ENCODE measurements at places on chromosomes 4 and X.

DNA sequence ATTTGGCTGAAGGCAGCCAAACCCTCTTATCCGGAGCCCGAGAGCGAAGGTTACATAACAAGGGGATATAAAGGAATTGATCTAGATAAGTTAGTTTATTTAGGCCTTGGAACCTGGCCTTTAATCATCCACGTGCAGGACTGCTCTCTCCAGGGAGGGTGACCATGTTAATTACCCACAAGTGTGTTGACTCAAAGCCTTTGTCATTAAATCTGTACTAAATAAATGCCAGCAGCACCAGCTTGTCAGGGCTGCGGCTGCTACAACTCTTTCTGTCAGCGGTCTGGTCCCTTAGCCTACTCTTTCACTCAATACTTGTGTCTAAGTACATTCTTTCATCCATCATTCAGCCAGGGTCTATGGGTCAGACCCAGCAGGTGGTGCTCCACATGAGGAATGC is 206.1 kb downstream of the TBCK start:
- no peak for DNase-seq

DNA sequence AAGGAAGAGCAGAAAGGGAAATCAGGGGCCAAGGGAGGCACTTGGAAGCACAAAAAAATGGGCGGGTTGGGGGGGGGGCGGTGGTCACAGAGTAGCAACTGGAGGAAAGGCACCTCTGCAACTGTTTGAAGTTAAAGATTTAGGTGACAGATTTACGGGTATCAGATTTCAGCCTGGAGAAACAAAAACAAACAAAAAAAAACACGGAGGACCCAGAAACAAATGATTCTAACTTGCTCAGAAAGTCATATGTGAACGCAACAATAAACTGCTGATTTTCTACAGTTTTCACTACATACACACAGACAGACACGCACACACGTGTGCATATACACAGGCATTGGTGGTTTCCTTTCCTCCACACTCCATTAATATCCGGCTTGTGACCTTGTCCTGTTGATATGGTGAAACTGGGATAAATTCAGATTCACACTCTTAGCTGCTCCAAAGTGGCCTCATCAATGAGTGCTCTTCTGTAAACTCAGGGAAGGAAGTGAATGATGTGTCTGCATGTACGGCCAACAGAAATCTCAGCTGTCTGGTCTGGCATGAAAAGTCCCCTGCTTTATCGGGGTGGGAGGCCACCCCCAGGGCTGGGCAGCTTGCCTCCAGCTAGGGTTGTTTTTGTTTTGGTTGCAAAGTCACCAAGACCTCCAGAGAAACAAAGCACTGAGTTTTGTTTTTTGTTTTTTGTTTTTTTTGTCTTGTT is 54.3 kb downstream of the CHST7 start:
- no peak for DNase-seq

DNA sequence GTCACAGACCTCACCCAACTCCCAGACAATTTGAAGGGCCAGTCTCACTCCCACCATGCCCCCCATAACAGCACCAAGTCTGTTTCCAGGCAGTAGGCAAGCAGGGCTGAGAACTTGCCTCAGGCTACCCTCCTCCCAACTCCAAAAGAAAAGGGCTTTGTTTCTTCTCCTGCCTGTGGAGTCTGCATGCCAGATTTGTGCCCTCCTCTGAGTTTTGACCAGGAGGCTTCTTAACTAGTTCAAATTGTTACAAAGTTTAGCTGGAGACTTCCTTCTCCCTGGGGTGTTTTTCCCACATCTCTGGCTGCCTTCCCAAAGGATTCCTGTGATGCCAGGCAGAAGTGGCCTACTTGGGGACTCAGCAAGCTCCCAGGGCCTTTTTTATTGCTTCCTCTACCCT is 29.6 kb downstream of the PBDC1 start:
- DNase-seq, result no peak

DNA sequence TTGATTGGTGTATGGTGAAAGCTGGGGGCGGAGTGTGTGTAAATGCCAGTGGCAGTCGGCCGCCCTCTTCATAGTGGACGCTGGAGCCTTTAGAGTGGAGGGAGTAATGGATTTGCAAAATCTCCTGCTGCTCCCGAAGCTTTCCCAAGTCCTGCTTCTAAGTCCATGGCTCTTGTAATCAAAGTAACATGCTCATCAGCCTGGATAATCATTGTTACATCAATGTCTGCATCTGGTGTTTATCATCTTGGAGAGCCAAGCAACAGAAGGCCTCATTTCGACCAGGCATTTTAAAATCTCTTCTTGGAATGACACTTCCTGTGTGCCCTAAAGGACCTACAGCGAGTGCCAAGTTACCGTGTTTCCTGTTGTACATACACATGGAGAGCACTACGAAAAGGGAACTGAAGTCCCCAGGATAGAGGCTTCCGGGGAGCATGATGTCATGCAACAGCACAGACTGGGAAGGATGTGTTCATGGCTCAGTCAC is 32.2 kb downstream of the UNC5C start:
- DNase-seq, result no peak

GRCh38 chrX:154114652-154115051 is 17.1 kb upstream of the MECP2 start:
- DNase-seq, result no peak

GRCh38 chrX:87873347-87873941 is 355.8 kb downstream of the KLHL4 start:
- no peak for DNase-seq

- no peak for DNase-seq
Measured at GRCh38 chr4:182748283-182748682, 168.9 kb downstream of the DCTD start.

GRCh38 chr4:90960433-90960832 is 833.2 kb downstream of the CCSER1 start:
- DNase-seq, result no peak

DNA sequence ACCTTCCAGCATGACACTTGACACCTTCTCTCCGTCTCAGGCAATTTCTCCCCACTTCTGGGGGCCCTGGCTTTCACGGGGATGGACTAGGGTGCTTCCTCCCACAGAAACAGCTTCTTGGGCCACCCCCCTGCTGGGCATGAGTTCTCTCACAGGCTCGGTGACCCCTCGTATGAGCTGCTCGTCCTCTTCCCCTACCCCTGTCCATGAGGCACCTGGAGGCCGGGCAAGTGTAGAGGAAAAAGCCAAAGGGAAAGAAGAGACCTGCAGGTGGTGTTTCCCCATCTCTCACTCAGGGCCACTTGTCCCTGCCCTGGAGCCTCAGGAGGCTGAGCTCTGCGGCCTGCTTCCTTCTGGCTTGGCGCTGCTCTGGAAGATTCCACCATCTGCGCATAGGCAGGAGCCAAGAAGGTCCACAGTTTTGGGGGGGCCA is 1.9 kb upstream of the RGS12 start:
- no peak for DNase-seq

DNA sequence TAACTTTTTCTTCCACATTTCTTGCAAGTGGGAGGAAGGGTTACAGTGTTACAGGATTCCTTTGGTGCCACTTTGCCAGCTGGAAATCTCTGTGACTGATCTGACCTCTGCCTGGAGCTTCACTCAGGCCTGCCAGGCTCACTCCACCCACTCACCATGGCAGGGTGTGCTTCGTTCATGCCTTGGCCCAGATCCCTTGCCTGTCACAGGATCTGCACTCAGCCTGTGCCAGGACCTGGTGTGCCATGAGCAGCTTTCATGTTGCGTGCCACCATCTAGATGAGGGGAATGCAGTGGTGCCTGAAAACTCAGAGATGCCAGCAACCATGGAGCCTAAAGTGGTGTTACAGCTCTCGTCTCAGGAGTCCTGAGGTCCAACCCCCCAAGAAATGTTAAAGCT is 2596.4 kb downstream of the PCDH7 start:
- DNase-seq, result no peak

- no peak for DNase-seq
Measured at GRCh38 chr4:30024526-30024925, 695.6 kb upstream of the PCDH7 start.

DNA sequence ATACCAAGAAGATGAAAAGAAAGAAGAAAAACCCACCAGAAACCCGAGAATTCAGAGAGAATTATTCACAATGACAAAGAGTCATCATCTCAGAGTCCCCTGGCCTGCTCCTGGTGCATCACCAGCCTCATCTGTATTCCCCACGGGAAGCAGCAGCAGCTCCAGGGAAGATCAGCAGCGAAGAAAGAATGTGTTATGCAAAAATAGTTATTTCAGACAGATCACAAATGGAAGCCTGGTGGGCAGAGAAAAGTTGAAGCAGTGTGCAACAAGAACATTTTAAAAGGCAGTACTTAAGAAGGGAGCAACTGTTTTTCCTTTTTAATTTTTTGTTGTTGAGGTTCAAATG is 189.2 kb downstream of the PPP3CA start:
- DNase-seq, result no peak

DNA sequence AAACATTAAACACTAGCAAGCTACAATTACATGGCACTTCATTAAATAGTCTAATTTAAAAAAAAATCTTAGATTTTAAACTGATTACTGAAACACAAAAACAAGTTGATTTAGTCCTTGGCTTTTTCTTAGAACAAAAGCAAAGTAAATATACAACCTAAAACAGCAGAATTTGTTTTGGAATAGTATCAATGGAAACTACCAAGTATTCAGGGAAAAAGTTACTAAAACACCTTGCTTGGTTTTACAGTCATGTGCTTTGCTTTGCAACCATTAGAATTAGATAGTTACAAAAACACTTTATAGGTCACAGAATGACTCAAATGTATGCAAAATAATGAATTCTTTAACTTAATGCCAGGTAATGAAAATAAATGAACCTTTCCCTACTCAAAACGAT is 105.3 kb downstream of the CNOT6L start:
- DNase-seq, result no peak

DNA sequence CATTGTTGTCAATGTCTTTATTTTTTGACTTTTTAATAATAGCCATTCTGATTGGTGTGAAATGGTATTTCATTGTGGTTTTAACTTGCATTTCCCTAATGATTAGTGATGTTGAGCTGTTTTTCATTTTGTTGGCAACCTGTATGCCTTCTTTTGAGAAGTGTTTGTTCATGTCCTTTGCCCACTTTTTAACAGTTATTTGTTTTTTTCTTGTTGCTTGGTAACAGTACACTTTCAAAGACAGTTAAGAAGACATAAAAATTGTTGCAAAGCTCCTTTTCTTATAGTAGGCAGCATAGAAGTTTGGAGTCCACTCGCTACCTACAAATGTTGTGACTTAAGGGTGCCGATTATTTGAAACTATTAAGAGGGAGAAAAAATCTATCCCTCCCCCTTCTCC is 48.7 kb upstream of the SLC7A11 start:
- no peak for DNase-seq

GRCh38 chr4:73347497-73347896 is 56.6 kb upstream of the ALB start:
- DNase-seq, result no peak

DNA sequence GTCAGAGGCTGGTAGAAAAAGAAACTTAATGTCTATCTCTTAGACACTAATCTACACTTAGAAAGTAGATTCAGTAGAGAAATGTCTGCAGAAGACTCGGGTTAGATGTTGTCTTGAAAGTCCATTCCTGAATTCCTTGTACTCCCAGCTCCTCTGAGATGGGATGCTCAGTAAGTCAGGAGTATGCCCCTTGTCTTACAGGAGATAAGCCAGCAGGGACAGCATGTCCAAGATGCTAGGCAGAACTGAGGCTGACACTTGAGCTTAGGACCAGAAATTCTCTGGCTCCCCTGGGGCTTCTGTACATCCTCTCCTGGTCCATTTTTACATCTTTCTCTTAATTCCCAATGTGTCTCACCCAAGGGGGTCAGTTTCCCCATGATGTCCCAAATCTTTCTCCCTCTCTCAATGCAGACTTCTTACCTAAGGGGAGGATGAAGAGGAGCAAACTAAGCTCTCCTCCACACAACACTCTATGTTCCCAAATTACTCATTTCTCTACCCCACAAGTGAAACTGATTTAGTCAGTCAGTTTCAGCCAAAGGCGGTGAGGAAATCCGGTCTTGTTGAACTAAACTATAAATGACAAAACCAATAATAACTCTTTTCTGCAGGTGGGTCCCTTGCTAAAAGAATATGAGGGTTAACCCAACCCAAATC is 558.2 kb upstream of the DIPK2B start:
- no peak for DNase-seq

DNA sequence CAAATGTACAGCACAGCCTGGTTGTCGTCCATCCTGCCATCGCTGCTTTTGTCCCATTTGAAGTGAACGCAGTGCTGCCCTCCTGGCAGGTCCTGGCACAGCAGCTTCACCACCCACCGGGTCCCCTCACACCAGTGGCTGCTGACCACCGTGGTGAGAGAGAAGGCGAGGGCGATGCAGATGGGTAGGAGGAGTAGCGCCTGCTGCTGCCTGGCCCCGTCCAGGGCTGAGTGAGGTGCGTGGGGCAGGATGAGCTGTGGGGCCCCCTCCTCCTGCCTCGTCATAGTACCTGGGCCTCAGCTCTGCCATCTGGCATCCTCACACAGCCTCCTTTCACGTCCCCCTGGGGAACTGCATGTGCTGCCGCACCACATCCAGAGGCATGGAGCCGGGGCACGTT is 1.8 kb downstream of the DCAF8L2 start:
- DNase-seq, result no peak

DNA sequence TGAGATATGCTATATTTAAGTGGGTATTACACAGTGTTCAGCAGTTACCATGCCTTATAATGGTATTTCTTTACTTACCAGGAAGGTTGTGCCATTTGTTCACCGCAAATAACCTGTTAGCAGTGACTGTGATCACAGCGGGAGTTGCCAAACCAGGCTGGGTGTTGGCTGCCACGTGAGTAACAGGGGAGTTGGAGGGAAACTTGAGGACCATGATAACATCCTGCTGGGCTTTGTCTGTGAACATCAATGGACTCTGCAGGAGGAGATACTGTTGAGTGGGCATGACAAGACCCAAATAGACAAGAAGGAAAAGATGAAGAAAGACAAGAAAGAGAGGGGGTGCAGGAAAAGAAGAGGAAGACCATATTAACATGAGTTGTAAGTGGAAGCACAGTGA is 242.9 kb downstream of the DCLK2 start:
- DNase-seq, result no peak

DNA sequence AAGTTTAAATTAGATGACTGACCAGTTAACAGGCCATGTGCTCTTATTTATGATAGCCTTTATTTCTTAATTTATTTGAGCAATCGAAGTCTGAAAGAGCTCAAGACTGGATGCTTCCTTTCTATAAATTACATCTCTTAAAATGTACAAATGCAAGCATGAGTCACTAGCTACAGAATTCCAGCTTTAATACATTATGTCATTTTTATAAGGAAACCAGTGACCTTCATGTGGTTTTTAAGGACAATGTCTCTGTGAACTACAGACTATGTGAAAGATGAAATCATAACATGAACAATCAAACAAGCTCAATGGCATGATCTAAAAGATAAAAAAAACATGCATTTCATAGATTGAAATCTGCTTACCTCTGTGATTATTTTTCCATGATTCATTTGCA is 15.4 kb downstream of the HTR2C start:
- no peak for DNase-seq

DNA sequence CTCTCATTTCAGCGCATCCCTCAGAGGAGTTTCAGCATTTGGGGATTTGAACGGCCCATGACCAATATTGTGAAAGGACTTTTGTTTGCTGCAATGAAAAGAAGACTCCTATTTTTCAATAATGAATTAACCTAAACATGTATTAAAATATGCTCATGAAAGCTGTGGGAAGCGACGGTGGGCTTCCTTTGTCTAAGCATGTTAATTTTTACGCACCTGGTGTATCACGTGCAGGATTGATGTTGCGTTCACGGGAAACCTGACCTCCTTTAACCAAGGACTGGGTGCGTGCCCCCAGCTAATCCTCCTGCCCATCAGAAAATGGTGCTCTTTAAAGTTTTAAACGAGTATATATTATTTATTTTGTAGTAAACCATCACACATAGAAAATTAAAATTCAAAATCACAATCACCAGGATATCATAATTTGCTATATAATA is 590 bp upstream of the CCDC110 start:
- no peak for DNase-seq

GRCh38 chr4:126386512-126386911 is 1071.8 kb downstream of the FAT4 start:
- no peak for DNase-seq
